CD4-positive, CD25-positive, alpha-beta regulatory T cell (primary cell): ENCODE measurements at places on chromosomes 12 and 14. TPM values are rescaled to one million over a fixed set of nuclear protein-coding genes. Genes with fewer than 3 reads are reported as not detected.

CCDC38 gene
- not detected for total RNA-seq

ATF7IP gene
- total RNA-seq, result 175 TPM

CLMN gene
- 0.17 TPM for total RNA-seq

GLT1D1 gene
- total RNA-seq, result not detected

RBMS2 gene
- 3.1 TPM for total RNA-seq

FRMD6 gene
- 1.7 TPM for total RNA-seq

HPD gene
- not detected for total RNA-seq

OR4K1 gene
- not detected for total RNA-seq

SLC17A8 gene
- total RNA-seq, result not detected

CEBPE gene
- not detected for total RNA-seq

NTS gene
- total RNA-seq, result not detected

ZDHHC22 gene
- not detected for total RNA-seq
